ENCODE measurements at places on chromosomes 5 and 9.

- DNase-seq = no peak
Measured at GRCh38 chr5:172691886-172692285, 50.8 kb downstream of the NEURL1B start.

DNA sequence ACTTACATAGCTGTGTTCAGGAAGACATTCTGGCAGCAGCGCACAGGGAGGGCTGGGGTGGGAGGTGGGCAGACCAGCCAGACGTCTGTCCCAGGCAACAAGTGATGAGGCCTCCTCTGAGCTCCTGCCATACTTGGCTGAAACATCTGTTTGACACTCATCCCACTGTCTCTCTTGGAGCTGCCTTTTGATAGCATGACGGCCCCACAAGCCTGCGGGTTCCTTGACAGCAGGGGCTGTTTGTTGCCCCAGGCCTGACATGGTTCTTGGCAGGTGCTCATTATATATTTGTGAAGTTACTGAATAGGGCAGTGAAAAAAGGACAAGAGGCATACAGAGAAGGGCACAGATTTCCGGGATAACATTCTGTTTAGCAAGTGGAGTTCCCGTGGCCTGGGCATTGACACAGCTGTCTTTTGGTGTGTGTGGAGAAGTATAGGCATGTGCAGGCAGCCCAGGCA is 22.2 kb upstream of the B4GALT1 start:
- DNase-seq = no peak

- DNase-seq = no peak
Measured at GRCh38 chr9:133035669-133036068, 4.9 kb downstream of the GTF3C5 start.

GRCh38 chr5:39352951-39353350 is 11.3 kb downstream of the C9 start:
- DNase-seq = no peak

- no peak for DNase-seq
Measured at GRCh38 chr5:362978-363765, 41.7 kb downstream of the AHRR start.

DNA sequence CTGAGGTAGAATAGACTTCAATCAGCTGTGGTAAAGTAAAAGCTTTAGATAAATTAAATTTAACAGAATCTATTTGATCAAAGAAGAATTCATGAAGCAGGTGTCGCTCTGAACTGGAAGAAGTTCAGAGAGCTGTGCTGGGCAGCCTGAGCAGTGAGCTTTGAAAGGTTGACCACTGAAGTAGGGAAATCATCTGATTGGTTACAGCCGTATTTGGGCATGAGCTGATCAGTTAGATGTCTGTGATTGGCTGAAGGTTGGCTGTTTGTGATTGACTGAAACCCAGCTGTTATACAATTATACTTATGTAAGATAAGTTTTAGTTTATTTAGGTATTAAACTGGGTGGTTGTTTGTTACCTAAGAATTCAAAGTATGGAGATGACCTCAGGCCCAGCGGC is 1174.6 kb downstream of the CDH9 start:
- no peak for DNase-seq

DNA sequence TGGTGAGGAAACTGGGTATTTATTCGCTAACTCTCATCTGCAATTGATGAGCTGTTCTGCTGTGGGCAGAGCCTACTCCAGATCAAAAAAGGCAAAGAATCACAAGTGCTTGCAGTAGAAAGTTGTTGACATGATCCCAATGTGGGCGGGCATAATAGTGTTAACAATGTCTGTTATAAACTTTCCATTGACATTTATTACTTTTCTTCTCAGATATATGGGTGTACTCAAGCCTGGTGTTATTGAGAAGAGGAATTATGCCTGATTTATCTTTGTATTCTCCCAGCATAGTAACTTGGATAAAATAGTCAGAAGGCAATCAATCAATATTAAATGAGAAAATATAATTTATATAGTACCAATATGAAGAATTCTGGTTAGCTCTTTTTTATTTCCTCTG is 47.8 kb downstream of the ZNF474 start:
- no peak for DNase-seq

DNA sequence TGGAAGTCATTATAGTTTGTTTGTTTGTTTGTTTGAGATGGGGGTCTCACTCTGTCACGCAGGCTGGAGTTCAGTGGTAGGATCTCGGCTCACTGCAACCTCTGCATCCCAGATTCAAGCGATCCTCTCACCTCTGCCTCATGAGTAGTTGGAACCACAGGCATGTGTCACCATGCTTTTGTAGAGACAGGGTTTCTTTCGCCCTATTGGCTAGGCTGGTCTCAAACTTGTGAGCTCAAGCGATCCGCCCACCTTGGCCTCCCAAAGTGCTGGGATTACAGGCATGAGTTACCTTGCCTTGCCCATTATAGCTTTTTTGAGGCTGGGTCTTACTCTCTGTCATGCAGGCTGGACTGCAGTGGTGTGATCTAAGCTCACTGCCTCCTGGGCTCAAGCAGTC is 28.8 kb downstream of the NSD1 start:
- no peak for DNase-seq

GRCh38 chr9:35753466-35753865 is 610 bp downstream of the MSMP start:
- no peak for DNase-seq

GRCh38 chr9:27499451-27499850 is 24.6 kb upstream of the IFNK start:
- DNase-seq = no peak

- peak; percentile 37 for DNase-seq
Measured at GRCh38 chr5:91225848-91226686, 157.1 kb downstream of the ARRDC3 start.

- no peak for DNase-seq
Measured at GRCh38 chr5:3341446-3342240, 254.0 kb upstream of the IRX1 start.

- no peak for DNase-seq
Measured at GRCh38 chr9:93173365-93174051, 10.4 kb upstream of the WNK2 start.

DNA sequence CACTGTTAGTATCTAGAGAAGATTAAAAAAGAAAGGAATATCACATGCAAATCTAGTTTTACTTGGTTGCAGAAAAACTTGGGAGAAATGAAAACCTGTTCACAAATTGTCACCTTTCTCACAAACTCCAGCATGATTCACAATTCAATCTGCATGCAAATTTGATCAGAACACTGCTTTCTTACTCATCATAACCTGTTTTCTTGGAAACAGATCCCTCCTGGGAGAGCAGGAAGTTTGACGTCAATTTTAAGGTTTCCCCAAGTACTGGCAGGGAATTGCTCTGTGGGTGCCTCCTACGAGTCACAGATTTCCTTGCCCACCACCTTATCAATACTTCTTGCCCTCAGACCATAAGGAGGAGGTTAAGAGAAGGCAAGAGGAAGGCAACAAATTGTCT is 30.2 kb upstream of the HTR4 start:
- DNase-seq = no peak

GRCh38 chr9:127529671-127530070 is 78.4 kb downstream of the LRSAM1 start:
- DNase-seq = no peak

Measured in GM10248 (cell line).